ENCODE measurements at places on chromosomes 5 and 9.

GRCh38 chr5:75059912-75060545 is 7.7 kb upstream of the GCNT4 start:
- DNase-seq: no peak

- DNase-seq: no peak
These were observed 7.9 kb upstream of the FIBCD1 start for GRCh38 chr9:130946766-130947617.

DNA sequence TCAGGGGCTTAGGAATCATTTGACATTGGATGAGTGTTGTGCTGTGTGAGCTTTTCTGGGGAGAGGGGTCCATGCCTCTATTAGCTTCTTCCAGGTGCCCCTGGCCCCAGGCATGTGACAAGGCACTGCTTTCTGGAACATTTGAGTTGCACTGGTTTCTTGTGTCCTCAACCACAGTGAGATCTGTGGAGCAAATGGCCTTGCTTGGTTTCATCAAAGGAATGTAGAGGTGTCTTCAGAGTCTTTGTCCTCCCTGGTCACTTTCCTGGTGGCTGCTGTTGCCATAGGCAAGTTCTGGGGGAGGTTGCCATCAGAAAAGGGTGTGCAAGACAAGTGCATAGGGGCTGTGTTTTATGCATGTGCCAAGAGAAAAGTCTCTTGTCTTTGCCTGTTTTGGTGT is 157.5 kb downstream of the MACROH2A1 start:
- DNase-seq: no peak

GRCh38 chr5:139593716-139594319 is 32.7 kb downstream of the UBE2D2 start:
- DNase-seq: no peak

All from HuH-7 (cell line).